Activated T-cell treated with anti-CD3 and anti-CD28 coated beads for 1 hour (primary cell): ENCODE measurements at places on chromosomes 2 and 18.

GRCh38 chr18:47166294-47166693, 9.9 kb downstream of the IER3IP1 start:
- DNase-seq: no peak

DNA sequence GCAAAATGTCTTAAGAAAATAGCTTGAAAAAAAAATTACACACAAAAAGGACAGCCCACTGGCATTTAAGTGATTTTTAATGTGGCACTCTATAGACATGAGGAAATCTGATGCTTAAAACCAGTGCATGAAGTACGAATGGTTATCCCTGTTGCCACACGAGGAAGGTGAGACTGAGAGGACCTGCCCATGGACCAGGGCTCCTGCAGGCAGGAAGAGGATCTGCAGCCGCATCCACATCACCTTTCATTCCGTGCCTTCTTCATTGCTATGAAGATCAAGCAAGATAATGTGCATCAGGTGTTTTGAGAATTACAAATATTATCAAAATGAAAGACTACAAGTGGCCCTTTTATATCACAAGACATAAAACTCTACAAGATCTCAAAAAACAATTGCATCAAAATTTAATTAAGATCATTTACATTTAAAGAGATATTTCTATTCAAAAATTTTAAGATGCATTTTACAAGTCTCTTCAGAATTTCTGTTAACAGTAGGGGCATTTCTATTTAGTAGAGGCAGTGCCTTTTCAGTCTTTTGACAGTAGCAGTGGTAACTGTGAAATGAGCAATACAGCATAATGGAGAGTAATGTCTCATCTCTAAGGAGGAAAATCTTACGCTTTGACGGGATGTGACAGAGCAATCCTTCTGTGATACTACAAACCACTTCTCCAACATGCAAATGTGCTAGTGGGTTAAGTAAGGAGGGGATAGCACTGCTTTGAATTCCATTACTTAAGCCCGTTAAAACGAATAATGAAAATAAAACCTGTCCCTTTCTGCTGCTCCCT, 83.4 kb downstream of the SLC5A7 start:
- DNase-seq: no peak

DNA sequence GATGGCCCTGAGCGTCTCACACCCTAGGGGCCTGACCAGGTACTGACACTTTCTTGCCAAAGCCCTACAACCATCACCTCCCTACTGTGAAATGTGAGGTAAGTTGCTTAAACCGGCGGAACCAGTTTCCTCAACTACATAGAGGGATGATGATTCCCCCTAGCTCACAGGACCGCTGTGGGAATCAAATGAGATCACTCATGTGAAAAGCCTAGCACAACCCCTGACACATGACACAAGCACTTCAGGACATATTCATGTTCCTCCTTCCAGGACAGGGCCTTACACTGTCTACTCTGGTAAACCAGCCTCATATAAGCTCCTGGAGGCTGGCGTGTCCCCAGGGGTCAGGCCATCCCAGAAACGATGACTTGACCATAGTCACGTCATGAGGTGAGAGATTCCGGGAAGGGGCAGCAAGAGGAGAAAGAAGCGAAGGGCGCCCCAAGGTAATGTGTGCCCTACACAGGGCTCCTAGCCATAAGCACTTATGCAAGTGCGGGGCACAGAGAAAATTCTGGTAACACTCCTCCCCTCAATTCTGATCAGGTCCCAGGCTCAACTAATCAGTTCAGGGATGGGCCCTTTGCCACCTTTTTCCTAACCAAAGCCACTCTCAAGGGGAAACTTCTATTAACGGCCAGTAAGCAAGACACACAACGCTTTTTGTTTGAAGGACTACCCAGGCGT, 49.5 kb downstream of the C2orf42 start:
- DNase-seq: no peak

- DNase-seq: no peak
These were observed 81.9 kb upstream of the MBOAT2 start for GRCh38 chr2:9085353-9085752.
